ENCODE measurements at places on chromosomes 4 and X.

- DNase-seq: no peak
Measured at GRCh38 chr4:181158971-181159370, 1084.2 kb upstream of the TENM3 start.

DNA sequence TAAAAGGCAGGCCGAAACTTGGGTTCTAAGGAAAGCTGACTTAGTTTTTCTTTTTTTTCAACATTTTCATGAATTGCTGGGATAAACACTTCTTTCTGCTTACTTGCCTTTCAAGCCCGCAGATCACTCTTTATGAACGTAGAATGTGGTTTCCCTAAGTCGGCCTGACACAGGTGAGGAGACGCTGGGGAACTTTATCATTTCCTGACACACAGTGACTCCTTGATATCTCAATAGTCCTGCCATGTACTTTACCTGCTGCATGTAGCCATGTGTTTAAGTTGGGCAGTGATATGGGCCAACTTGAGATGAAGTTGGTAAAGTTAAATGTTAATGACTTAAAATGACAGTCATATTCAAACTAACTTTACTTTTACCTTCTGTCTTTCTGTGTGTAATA, 26.6 kb upstream of the SNCA start:
- no peak for DNase-seq

DNA sequence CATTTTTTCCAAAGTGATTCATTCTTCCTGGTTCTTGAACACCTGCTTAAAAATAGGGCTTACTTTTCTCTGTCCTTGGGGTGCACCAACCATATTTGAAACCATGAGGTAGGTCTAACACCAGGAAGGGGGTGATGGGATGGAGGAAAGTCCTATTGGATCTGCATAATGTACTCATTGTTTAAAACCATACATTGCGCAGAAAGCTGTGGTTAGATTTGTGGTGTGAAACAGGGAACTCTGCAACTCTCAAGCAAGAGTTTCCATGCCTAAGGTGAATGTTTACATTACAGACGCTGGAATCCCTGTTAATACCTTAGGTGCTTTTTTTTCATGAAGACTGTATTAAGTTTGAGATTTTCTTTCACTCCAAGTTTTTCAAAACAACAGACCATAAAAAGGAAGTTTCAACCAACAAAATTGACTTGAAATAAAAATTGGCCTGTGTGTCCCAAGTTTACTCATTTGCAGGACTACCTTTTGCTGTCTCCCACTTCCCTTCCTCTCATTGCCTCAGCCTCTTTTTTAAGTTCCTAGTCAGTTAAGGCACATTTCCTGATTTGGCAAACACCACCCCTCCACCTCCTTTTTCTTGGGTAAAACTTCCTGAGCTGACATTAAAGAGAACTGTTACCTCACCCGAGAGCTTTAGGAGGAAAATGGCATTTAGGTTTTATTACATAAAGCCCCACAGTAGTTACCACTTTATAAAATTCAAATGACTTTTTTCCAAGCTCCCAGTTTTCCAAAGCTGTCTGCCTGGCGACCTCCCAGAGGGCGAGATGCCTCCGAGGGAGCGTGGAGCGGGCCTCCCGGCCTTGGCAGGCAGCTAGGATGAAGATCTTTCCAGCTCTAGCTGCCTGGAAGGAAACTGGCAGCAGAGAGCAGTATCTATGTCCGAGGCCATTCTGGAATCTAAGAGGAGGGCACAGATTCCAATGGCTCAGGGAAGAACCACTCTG, 47.9 kb upstream of the RBPJ start:
- peak; percentile 35 for DNase-seq

GRCh38 chrX:73647632-73648322, 84.8 kb downstream of the CHIC1 start:
- no peak for DNase-seq

- no peak for DNase-seq
Measured at GRCh38 chr4:3413217-3413671, 28.5 kb upstream of the HGFAC start.

DNA sequence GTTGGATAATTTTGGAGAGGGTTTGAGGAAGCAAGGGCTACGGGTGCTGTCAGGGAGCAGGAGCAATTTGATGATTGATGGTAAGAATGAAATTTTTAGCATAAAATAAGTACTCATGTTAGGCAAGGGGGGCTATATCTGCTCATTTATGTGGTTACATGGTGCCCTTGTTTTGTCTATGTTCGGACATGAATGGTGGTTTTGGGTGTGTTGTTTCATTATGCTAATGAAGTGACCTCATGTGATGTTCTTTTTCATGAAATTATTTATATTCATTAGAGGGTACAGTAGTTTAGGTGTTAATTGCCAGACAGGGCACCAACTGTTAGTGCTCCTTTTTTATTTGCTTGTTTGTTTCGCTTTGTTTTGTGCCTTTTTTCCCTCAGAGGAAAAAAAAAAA, 29.3 kb downstream of the CEP44 start:
- DNase-seq: no peak

GRCh38 chrX:7214251-7214650, 66.3 kb upstream of the PUDP start:
- DNase-seq: no peak

- DNase-seq: no peak
Measured at GRCh38 chr4:154983714-154984113, 202.6 kb downstream of the RBM46 start.

DNA sequence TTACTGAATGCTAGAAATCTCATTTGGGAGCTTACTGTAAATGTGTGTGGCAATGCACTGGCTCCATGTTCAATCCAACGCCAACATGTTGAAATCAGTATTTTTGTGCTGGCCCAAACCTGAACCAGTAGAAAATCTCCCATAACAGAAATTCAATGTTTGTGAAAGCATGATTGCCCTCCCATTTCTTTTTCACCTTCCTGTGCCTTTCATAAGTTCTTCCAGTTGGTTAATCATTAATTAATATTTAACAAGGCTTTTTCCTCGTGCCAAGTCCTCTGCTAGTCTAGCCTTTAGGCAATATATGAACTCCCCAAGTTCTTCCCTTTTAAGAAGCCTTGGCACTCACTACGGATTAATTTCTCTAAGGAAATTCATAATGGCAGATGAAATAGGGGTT, 1.3 kb upstream of the PLS3 start:
- no peak for DNase-seq

GRCh38 chrX:49878128-49878833, 1.0 kb upstream of the USP27X start:
- peak; percentile 15 for DNase-seq

DNA sequence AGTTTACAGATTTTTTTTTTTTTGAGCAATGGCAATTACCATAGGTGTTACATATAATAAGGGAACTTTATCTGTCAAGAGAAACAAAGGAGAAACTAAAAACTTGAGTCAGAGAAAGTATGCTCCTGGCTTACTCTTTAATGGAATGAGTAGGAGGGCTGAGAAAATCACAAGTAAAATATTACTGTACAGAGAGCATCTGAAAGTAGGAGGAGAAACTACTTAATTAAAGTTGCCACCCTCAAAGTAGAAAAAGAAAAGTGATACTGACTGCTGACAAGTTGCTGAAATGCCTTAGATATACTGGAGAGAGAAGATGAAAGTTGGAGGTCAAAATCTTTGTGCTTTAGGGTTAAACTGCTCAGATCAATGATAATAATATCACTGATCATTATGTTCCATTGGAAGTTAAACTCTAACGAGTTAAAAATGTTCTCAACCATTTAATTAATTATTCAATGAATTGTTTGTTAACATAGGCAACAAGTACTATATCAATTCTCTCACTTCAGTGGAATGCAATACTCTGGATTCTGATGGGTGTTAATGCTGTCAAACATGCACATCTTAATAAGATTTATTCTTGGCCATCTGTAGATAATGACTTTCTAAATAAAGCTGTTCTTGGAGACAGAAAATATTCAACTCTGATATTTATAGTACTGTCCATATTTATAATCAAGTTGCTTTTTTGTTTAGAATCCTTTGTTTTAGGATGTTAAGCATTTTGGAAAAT, 61.2 kb upstream of the CAMK2D start:
- no peak for DNase-seq

- DNase-seq: no peak
Measured at GRCh38 chr4:78167510-78167909, 110.4 kb downstream of the FRAS1 start.

DNA sequence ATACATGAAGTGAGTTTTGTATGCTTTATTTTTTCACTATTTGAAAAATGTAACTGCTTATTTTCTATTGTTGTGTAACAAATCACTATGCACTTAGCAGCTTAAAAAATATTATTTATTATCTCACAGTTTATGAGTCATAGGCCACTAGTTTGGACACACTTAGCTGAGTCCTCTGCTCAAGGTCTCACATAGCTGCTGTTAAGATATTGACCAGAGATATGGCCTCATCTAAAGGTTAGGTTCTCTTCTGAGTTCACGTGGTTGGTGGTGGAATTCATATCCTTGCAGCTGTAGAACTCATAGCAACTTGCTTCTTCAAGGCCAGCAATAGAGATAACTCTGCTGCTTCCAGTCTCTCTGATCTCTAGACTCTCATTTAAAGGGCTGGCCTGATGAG, 534.4 kb downstream of the SPRY1 start:
- no peak for DNase-seq

GRCh38 chr4:1381944-1382541, 24.2 kb downstream of the NKX1-1 start:
- no peak for DNase-seq

DNA sequence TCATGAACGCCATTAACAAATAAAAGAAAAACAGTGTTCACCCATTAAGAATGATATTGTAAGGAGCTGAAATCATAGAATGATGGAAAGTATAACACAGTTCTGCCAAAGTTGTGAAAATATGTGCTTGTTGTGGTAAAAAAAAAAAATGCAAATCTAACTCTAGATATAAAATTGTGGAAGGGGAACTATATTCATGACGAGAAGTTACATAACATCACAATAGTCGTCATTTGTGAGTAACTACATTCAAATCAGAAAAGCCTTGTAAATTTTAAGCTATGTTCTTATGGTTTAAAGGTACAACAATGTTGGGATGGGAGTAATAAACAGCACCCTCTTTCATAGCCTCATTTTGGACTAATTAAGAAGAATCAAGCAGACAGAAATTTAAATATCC, 57.6 kb upstream of the PRDM8 start:
- no peak for DNase-seq

- no peak for DNase-seq
Measured at GRCh38 chr4:84920617-84921016, 45.9 kb downstream of the WDFY3 start.

- DNase-seq: no peak
Measured at GRCh38 chrX:140822184-140822583, 112.6 kb downstream of the LINC00632 start.

DNA sequence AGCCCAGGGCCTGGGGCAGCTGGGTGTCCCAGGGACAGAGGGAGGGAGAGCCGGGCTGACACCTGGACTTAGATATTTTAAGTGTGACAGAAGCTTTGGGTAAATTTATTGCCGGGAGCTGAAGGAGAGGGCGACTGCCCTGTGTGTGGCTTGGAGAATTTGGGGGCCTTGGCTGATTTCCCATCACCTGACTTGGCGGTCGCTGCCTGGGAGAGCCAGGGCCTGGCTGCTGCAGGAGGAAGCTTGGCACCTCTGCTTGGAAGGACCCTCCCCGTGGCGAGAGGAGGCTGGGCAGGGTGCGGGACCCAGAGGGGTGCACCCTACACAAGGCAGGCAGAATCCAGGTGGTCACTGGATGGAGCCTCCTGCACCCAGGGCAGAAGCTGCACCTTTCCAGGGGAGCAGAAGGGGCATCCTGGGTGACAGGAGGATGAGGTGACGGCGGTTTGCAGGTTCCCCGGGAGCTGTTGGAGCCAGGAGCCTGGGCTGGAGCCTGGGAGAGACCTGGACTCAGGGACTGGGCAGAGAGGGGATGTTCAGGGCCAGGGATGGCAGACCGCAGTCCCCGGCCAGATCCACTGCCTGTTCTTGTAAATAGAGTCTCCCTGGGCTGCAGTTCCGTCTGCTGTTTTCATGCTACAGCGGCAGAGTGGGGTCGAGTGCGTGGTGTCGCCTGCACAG, 72.0 kb downstream of the RGS12 start:
- no peak for DNase-seq

DNA sequence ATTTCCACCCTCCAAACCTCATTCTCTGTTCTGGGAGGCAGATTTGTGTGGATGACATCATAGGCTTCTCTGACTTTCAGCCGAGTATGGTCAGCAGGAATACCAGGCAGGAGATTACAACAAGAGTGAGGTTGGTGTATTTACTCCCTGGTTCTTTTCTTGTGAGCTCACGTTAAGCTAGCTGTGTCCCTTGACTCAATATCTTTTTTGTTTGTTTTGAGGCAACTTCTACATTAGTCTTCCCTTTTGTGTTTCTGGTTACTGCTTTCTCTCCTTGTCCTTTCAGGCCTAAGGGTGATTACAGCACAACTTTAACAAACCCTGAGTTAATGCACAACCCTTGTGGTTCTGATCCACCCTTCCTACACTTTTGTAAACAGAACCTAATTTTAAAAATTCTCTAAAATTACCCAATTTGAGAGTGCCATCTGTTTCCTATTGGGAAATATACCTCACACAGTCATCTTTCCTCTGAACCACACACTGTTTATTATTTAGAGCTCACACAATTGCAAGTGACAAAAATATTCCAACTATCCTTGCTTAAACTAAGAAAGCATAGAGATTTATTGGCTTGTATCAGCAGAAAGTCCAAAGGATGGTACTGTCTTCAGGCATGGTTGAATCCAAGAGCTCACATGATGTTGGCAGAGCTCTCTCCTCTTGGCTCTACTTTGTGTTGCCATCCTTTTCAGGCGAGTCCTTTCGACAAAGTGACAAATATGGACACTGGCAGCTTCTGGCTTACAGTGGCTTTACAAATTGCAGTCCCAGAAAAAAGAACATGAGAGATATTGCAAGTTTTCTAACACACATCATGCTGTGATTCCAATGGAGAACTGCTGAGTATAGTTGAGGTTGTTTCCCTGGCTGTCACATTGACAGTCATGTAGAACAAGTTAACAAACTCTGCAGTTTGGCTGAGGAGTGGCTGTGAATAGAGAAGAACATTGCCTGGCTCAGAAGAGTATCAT, 150.5 kb upstream of the DDIT4L start:
- no peak for DNase-seq

- DNase-seq: no peak
Measured at GRCh38 chr4:93157986-93158385, 670.6 kb upstream of the ATOH1 start.

DNA sequence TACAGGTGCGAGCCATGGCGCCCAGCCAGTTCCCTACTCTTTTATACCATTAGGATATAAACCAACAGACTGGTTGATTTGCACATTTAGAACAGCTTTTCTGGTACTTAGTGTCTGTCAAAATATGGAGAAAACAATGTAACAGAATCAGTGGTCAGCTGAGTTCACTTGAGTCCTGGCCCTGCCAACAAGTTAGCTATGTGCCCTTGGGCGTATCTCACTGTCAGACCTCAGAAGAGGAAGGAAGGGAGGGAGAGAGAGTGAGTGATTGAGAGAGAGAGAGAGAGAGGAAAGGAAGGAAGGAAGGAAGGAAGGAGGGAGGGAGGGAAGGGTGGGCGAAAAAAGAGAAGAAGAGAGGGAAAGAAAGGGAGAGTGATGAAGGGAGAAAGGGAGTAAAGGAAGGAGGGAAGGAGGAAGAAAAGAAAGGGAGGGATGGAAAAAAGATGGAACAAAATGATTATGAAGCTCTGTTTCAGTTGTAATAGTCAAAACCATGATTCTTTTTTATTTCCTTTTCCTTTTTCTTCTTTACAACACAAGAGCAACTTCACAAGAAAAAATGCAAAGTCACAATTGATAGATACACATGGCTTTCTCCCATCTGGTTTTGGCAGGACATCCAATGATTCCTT, 55.7 kb upstream of the PDGFRA start:
- DNase-seq: no peak

- DNase-seq: no peak
Measured at GRCh38 chr4:56701161-56701480, 20.0 kb upstream of the HOPX start.
